T-helper 17 cell (primary cell): ENCODE measurements at places on chromosomes 1 and 21. TPM values are rescaled to one million over a fixed set of nuclear protein-coding genes. Genes with fewer than 3 reads are reported as not detected.

Gene TEDDM1
- not detected for total RNA-seq

Gene DCAF8
- total RNA-seq, result 178 TPM

Gene LCE1F
- total RNA-seq, result not detected

Gene RRP15
- total RNA-seq, result 13.7 TPM

Gene ASCL5
- not detected for total RNA-seq

Gene DESI2
- total RNA-seq, result 13.4 TPM

Gene MXRA8
- 0.42 TPM for total RNA-seq

DNA sequence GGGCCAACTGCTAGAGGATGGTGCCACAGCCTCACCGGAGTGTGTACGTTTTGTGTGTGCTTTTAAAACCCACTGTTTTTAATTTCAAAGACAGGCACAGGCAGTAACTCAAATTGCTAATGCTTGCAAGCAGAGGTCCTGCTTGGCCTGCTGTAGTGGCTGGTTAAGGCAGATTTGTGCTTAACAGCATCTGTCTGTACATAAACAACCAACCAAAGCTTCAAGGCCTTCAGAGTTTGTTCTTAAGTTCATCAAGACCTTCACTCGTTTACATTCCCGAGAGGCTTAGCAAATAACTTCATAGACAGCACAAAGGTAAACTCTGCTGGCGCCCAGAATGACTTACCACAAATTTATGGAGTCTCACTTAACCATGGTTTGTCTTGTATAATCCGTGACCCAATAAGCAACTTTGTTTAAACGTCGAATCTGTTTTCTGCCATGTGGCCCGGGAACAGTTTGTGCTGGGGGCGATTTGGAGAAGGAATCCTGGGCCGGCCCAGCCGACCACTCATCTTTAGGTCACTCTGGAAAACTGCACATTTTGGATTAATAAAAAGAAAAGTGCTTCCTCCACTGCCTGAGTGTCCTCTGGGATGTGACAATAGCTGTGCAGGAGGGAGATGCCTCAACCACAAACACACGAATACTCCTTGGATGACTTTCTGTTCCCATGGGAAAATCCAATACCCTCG, 58.1 kb downstream of the CAPZB start:
- no peaks in the 10 kb centered on the region for H3K36me3 ChIP-seq
- H3K4me3 ChIP-seq, result no peak overlapping the region

GRCh38 chr1:109762821-109763645, 690 bp downstream of the EPS8L3 start:
- H3K27ac ChIP-seq, result no peak overlapping the region
- peaks cover 6% of the 10 kb centered on the region for H3K27me3 ChIP-seq
- no peaks in the 10 kb centered on the region for H3K36me3 ChIP-seq
- peak; percentile 3 for DNase-seq
- H3K4me3 ChIP-seq, result no peak overlapping the region
- no peaks in the 10 kb centered on the region for H3K4me1 ChIP-seq

- peak overlapping the region; percentile 95 for H3K27ac ChIP-seq
- no peaks in the 10 kb centered on the region for H3K27me3 ChIP-seq
- H3K36me3 ChIP-seq, result no peaks in the 10 kb centered on the region
- H3K4me1 ChIP-seq, result peaks cover 32% of the 10 kb centered on the region
- peak overlapping the region; percentile 87 for H3K4me3 ChIP-seq
These were observed 34.9 kb upstream of the RUNX3 start for GRCh38 chr1:24964811-24965570.

- peaks cover 10% of the 10 kb centered on the region for H3K36me3 ChIP-seq
- H3K4me1 ChIP-seq, result peaks cover 28% of the 10 kb centered on the region
- DNase-seq, result no peak
- no peaks in the 10 kb centered on the region for H3K27me3 ChIP-seq
- H3K27ac ChIP-seq, result no peak overlapping the region
- H3K4me3 ChIP-seq, result no peak overlapping the region
These were observed 78.0 kb downstream of the HIVEP3 start for GRCh38 chr1:41840592-41841246.

DNA sequence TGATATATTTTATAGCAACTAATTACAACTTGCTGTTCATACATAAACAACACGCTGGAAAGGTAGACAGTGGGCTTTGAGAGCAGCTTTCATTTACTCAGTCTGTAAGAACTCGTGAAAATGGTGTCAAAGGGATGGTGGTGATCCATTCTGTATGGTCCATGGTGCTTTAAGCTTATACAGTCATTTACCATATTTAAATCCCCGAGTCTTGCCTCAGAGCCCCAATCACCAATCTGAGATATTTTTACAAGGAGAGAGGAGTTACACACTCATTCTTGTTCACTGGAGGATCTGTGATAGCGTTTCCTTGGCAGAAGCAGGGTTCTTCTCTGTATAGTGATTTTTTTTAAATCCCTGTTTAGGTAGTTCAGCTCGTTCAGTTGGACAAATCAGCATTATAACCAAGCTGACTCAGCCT, 694.6 kb downstream of the USP25 start:
- no peaks in the 10 kb centered on the region for H3K4me1 ChIP-seq
- no peak for DNase-seq
- no peaks in the 10 kb centered on the region for H3K27me3 ChIP-seq

- H3K36me3 ChIP-seq, result no peaks in the 10 kb centered on the region
- DNase-seq, result no peak
- no peak overlapping the region for H3K27ac ChIP-seq
- no peaks in the 10 kb centered on the region for H3K27me3 ChIP-seq
- H3K4me1 ChIP-seq, result no peaks in the 10 kb centered on the region
- no peak overlapping the region for H3K4me3 ChIP-seq
These were observed 112.3 kb upstream of the ZRANB2 start for GRCh38 chr1:71193153-71193552.

- no peak overlapping the region for H3K27ac ChIP-seq
- peaks cover 4% of the 10 kb centered on the region for H3K27me3 ChIP-seq
- no peaks in the 10 kb centered on the region for H3K36me3 ChIP-seq
- H3K4me3 ChIP-seq, result no peak overlapping the region
These were observed 187.2 kb downstream of the NTNG1 start for GRCh38 chr1:107328087-107328486.

DNA sequence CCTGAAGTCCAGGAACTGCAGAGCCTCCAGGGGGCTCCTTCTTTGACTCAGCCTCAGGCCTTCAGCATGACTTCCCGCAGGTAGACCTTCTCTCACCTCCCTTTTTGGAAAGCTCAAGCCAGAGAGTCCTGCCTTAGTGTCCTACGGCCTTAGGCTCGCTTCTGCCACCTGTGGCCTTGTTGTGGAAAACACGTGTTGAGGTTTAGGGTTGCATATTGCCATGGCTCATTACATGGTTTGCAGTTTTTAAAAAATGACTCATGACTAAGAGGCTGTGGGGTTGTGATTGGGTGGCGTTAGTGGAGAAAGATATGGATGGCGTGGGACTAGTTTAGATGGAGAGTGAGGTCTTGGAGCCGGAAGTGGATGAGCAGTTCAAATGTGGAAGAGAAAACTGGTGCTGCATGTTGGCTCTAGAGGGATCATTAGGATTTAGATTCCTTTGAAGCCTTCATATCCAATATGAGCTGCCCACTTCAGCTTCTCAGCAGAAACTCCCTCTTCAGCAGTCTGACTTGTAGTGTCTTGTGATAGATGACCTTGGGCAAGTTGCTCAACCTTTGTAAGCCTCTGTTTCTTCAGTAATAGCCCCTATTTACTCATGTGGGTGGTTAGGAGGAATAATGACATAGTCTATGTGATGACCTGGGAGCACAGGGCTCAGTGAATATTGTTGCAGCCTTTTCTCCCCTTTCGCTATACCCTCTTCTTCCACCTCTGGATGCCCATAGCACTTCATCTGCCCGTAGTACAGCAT, 6.5 kb upstream of the FGGY start:
- no peak overlapping the region for H3K4me3 ChIP-seq
- peaks cover 3% of the 10 kb centered on the region for H3K4me1 ChIP-seq
- H3K27me3 ChIP-seq, result peaks cover 6% of the 10 kb centered on the region
- DNase-seq, result no peak
- H3K36me3 ChIP-seq, result peaks cover 2% of the 10 kb centered on the region

DNA sequence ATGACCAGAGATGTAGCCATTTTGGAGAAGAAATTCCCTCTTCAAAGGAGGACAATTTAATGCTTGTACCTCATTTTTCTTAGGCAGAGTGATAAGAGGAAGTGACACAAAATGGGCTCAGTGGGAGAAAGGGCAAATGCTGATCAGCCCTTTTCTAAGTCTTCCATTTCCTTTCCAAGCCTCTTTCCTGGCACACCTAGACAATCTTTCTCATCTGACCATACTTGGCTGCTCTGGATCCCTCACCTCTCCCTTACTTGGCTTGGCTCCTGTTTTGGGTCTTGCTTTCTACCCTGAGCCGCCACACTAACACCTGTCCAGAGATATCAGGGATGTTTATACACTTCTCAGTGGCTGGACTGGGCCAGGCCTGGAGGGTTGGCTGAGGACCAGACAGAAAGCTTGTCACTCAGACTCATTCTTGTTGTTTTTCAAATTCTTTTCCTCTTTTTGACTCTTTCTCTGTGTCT, 13.1 kb downstream of the TXNIP start:
- H3K27me3 ChIP-seq, result no peaks in the 10 kb centered on the region
- H3K4me3 ChIP-seq, result peak overlapping the region; percentile 68
- no peak overlapping the region for H3K27ac ChIP-seq
- DNase-seq, result no peak
- peaks cover 51% of the 10 kb centered on the region for H3K4me1 ChIP-seq

- no peaks in the 10 kb centered on the region for H3K27me3 ChIP-seq
- no peak for DNase-seq
- H3K4me3 ChIP-seq, result no peak overlapping the region
- H3K4me1 ChIP-seq, result no peaks in the 10 kb centered on the region
- H3K27ac ChIP-seq, result no peak overlapping the region
- H3K36me3 ChIP-seq, result no peaks in the 10 kb centered on the region
These were observed 57.4 kb downstream of the HMGB4 start for GRCh38 chr1:33921281-33921680.

GRCh38 chr1:79325705-79326104, 319.2 kb upstream of the ADGRL4 start:
- H3K27me3 ChIP-seq, result no peaks in the 10 kb centered on the region
- H3K27ac ChIP-seq, result no peak overlapping the region
- no peak for DNase-seq
- no peak overlapping the region for H3K4me3 ChIP-seq
- no peaks in the 10 kb centered on the region for H3K36me3 ChIP-seq
- no peaks in the 10 kb centered on the region for H3K4me1 ChIP-seq

DNA sequence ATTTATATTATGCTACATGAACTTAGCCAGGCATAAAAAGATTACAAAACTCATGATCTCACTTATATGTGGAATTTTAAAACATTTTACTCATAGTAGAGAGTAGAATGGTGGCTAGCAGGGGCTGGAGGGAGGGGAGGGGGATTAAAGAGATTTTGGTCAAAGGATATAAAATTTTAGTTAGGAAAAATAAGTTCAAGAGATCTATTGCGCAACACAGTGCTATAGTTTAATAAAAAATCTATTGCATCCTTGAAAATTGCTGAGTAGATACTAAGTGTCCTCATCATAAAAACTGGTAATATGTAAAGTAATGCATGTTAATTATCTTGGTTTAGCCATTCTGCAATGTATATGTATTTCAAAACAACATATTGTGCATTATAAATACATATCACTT, 635.6 kb upstream of the NEGR1 start:
- no peak for DNase-seq
- H3K36me3 ChIP-seq, result no peaks in the 10 kb centered on the region
- no peak overlapping the region for H3K27ac ChIP-seq
- H3K4me3 ChIP-seq, result no peak overlapping the region

- peaks cover 6% of the 10 kb centered on the region for H3K36me3 ChIP-seq
- H3K27me3 ChIP-seq, result peaks cover 24% of the 10 kb centered on the region
- H3K4me1 ChIP-seq, result peaks cover 1% of the 10 kb centered on the region
- DNase-seq, result no peak
These were observed 77.7 kb upstream of the SOX13 start for GRCh38 chr1:203995228-203995627.

GRCh38 chr1:87155648-87156047, 173.0 kb upstream of the LMO4 start:
- no peak for DNase-seq
- H3K4me1 ChIP-seq, result peaks cover 9% of the 10 kb centered on the region
- peaks cover 3% of the 10 kb centered on the region for H3K36me3 ChIP-seq
